ENCODE measurements at places on chromosomes 13 and 19. TPM values are rescaled to one million over a fixed set of nuclear protein-coding genes. Genes with fewer than 3 reads are reported as not detected.

ZNF91 gene
- total RNA-seq: 80.4 TPM

ATP4B gene
- not detected for total RNA-seq

THSD8 gene
- 2.4 TPM for total RNA-seq

MAMSTR gene
- total RNA-seq: 2.0 TPM

ADGRE1 gene
- 7.6 TPM for total RNA-seq

GRCh38 chr13:65917731-65918130, 1312.4 kb downstream of the PCDH9 start:
- DNase-seq: no peak

- no peak for DNase-seq
These were observed 90.0 kb downstream of the TEX29 start for GRCh38 chr13:111410232-111411021.

GRCh38 chr13:110121422-110122083, 185.4 kb downstream of the COL4A1 start:
- no peak for DNase-seq

DNA sequence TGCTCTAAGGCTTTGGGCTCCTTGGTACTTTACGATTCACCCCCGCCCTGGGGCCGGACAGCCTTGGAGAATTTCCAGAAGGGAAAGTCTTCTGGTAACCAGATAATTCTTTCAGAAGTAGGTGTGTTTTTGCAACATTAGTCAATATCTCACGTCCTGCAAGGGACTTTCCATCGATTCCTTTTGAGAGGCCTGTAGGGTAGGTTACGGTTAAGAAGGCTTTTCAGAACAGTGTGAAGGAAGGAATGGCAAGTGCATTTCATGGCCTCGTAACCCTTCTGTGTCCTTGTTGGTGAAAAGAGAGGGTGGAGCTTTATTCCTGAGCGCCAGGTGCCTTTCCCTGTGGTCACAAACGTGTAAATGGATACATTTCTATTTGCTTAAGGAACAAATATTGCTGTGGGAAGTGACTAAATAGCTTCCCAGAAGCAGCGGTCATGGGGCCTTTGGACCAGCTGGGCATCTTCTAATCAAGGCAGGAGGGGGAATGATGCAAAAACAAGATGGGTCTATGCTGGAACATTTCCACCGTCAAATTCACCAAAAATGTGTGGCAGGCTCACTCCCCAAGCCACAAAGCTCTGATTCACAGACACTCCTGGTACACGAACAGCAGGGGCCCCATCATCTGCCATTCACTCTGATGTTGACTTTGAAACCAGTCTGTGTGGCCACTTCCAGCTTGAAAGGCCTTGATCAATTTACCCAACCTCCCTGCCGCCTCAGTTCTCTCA, 99.2 kb downstream of the ANKRD10 start:
- no peak for DNase-seq

DNA sequence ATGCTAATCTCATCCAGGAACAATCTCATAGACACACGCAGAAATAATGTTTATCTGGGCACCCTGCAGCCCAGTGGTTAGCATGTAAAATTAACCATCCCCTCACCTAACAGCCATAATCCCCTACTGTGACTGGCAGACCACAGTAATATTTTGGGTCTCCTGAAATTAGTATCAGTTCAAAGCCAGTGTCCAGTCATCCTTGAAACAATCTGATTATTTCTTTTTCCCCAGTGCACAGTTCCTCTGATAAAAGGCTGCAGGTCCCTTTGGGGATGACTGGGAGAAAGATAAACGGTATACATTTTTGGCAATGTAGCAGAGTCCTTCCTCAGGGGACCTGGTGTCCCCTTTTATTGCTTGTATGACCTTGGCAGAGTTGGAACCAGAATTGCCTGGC, 50.4 kb upstream of the CYSLTR2 start:
- DNase-seq: no peak

GRCh38 chr19:44925114-44925891, 10.9 kb downstream of the APOC1 start:
- DNase-seq: no peak

Measured in T-cell (primary cell).